Stimulated activated CD8-positive, alpha-beta memory T cell treated with anti-CD3 and anti-CD28 coated beads, Interleukin-4, amount 100 ng/mL, for 4 hours (primary cell): ENCODE measurements at places on chromosomes 7 and 10.

- no peak for DNase-seq
Observed at GRCh38 chr7:33874943-33875342, 30.4 kb upstream of the BMPER start.

DNA sequence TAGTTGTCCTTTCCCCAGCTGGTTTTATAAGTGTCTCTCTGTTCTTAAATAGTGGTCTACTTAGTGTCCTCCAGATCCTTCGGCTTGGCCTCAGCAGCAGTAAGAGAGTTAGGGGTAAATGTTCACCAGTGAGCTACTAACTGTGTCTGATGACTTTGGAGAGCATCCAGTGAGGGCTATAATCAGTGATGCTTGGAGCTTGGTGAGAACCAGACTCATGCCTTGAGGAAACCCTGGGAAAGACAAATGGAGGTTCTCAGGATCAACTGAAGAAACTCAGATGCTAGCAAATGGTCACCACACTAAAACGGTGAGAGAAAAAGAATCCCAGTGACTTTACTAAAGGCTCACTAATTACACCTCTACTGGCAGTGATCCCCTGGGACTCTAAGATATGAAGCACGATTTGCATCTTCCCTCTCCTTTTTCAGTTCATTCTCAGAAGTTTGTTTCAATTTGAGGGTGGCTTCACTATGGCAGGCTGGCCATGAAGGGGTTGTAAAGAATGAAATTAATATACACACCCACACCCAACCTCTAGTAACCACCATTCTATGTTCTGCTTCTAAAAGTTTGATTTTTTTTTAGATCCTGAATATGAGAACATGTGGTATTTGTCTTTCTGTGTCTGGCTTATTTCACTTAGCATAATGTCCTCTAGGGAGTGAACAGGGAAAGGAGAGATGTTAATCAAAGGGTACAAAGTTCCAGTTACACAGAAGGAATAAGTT is 177.9 kb downstream of the PDE1C start:
- no peak for DNase-seq

- no peak for DNase-seq
Observed at GRCh38 chr10:14296065-14296709, 34.5 kb downstream of the FRMD4A start.

GRCh38 chr10:51920672-51921071 is 221.3 kb upstream of the CSTF2T start:
- no peak for DNase-seq

GRCh38 chr7:145263886-145264285 is 428.0 kb upstream of the TPK1 start:
- no peak for DNase-seq

- no peak for DNase-seq
Observed at GRCh38 chr7:73582664-73583202, 4.4 kb upstream of the TBL2 start.

DNA sequence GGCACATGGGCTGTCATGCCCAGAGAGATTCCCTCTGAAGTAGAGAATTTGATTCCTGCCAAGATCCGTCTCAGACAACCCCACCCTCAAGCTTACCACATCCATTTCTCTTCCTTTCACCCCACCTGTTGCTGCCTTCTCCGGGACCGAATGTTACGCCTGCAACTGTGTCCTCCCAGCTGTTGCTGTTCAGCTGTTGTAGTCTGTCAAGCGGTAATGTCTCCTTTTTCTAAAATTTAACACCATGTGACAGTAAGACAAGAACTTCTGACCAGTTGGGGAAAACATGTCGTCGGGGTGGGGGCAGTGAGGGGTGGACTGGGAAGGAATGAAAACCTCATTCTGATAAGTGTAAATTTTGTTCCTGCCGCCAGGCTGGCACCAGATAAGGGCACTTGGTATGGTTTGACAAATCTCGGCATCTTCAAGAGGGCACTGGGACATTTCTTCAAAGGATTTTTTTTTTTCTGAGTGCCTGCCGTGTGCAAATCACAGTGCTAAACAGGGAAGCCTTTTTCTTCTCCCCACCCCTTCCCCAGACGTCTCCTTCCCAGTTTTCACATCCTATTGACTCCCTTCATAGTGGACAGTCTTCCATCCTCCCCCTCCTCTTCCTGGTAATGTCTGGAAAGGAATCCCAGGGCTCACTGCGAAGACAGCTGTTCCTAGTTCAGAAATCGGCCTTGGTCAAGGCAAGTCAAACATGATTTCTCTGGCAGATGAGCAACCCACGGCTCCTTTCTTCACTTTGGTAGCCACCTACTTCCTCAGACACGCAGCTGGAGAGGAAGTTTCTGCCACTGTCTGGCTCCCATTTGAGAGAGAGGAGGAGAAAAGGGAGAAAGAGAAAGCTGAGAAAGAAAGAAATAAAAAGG is 5.0 kb upstream of the CELF2 start:
- no peak for DNase-seq
